ENCODE measurements at places on chromosomes 2 and 18.
A peak's percentile ranks its signal among the peaks of the same experiment; 100 is the strongest.

DNA sequence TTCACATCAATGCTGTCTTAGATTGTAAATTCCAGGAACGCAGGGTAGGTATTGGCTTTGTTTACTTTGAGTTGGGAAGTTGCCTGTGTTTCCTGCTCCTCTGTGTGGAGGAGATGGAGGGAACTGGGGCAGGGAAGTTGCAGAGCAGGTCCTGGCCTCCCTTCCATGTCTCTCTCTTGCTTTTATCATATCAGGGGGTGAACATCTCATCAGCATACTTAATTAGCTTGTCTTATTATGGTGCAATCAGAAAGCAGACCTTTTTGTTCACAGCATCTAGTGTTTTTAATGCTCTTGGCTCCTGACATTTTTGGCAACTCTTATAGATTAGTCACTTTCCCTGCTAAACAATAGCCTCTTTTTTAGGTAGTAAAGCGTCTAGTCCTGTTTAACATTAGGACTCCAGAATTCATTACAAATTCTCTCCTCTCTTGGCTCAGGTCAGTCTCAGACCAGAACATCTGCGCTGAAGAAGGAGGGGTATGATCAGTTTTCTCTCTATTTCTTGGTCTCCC lies 11.5 kb upstream of the DIPK1C start:
- no peak for DNase-seq

GRCh38 chr2:88738271-88738670 lies 46.8 kb downstream of the RPIA start:
- DNase-seq = no peak

- no peak for DNase-seq
Observed at GRCh38 chr18:28651298-28651697, 474.4 kb upstream of the CDH2 start.

GRCh38 chr2:233353769-233354499 lies at the start of gene DGKD:
Gene DGKD (plus strand): TSS chr2:233354494. CDS start chr2:233354519, 25 bp downstream.
- peak; percentile 75 for DNase-seq

- no peak for DNase-seq
Observed at GRCh38 chr2:32860385-32860784, 86.4 kb upstream of the LTBP1 start.
